ENCODE measurements at places on chromosomes 6 and 20. TPM values are rescaled to one million over a fixed set of nuclear protein-coding genes. Genes with fewer than 3 reads are reported as not detected.

GRCh38 chr6:84150705-84151104 is 76.7 kb downstream of the CEP162 start:
- no peak for DNase-seq
- no peak overlapping the region for H3K27ac ChIP-seq
- H3K36me3 ChIP-seq, result peaks cover 75% of the 10 kb centered on the region

- no peaks in the 10 kb centered on the region for H3K4me1 ChIP-seq
- no peak overlapping the region for H3K27ac ChIP-seq
- no peak overlapping the region for H3K4me3 ChIP-seq
- H3K27me3 ChIP-seq, result no peaks in the 10 kb centered on the region
Observed at GRCh38 chr20:52798124-52798523, 174.0 kb upstream of the TSHZ2 start.

- no peaks in the 10 kb centered on the region for H3K27me3 ChIP-seq
- H3K36me3 ChIP-seq, result peaks cover 58% of the 10 kb centered on the region
- DNase-seq, result no peak
- no peak overlapping the region for H3K27ac ChIP-seq
- peaks cover 7% of the 10 kb centered on the region for H3K4me1 ChIP-seq
- H3K4me3 ChIP-seq, result no peak overlapping the region
Observed at GRCh38 chr6:125293587-125293986, 8.2 kb downstream of the HDDC2 start.

- peak; percentile 87 for DNase-seq
- no peaks in the 10 kb centered on the region for H3K36me3 ChIP-seq
- H3K27ac ChIP-seq, result peak overlapping the region; percentile 98
- H3K4me1 ChIP-seq, result peaks cover 56% of the 10 kb centered on the region
- H3K4me3 ChIP-seq, result peak overlapping the region; percentile 83
- H3K27me3 ChIP-seq, result no peaks in the 10 kb centered on the region
Observed at GRCh38 chr20:63628246-63628975, 1.5 kb upstream of the GMEB2 start.

DNA sequence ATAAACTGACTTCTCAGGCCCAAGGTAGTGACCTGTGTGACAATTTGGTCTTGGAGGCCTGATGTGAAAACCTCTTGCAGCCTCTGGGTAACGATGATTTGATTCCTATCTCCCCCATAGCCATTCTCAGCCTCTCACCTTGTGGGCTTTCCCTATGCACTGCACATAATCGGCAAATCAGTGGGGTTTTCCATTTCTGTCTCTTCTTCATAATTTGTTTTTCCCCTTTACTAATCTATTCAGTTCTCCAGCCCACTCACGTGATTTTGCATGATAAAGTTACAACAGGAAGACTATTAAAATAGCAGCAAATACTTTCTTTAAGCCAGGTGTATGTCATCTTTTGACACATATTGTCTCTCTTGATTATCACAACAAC is 893.7 kb downstream of the TFAP2A start:
- H3K27ac ChIP-seq, result no peak overlapping the region
- H3K4me3 ChIP-seq, result no peak overlapping the region
- H3K36me3 ChIP-seq, result no peaks in the 10 kb centered on the region
- DNase-seq, result no peak
- H3K27me3 ChIP-seq, result no peaks in the 10 kb centered on the region

DNA sequence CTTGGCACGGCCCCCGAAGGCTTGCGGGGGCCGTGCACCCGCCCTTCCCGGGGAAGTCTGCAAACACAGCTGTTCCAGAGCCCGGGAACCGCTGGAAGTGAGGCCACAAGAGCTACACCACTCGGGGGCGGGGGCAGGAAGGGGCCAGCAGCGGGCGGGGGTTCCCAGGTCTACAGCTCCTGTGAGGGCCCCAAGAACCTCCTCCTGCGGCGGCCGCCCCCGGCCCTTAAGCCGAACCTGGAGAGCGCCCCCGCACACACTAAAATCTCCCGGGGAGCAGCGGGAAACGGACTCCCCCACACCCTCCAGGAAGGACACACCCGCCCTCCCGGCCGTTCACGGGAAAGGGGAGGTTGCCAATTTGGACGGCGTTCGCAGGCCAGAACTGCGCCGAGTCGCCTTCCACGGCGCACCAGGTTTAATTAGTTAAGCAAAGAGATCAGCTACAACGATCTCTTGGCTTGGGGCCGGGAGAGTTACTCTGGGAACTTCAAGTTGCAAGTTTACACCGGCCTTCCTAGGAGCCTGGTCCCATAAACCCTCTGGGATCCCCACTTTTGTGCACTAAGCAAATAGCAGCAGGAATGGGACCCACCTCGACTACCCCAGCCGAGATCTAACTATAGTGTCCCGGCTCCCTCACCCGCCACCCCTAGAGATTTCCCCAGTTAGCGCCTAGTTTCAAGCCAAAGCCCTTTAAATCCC is 1.7 kb downstream of the JAG1 start:
- no peaks in the 10 kb centered on the region for H3K36me3 ChIP-seq
- H3K27me3 ChIP-seq, result no peaks in the 10 kb centered on the region
- H3K4me1 ChIP-seq, result peaks cover 71% of the 10 kb centered on the region
- peak; percentile 88 for DNase-seq
- peak overlapping the region; percentile 77 for H3K4me3 ChIP-seq

The PDCD2 gene
- 73.9 TPM for total RNA-seq

The APCDD1L gene
- not detected for total RNA-seq
